ENCODE measurements at places on chromosomes 5 and 9. TPM values are rescaled to one million over a fixed set of nuclear protein-coding genes. Genes with fewer than 3 reads are reported as not detected.

GRCh38 chr5:108942701-108943100 lies 195.0 kb downstream of the FER start:
- DNase-seq, result no peak
- no peaks in the 10 kb centered on the region for H3K36me3 ChIP-seq
- H3K27me3 ChIP-seq, result no peaks in the 10 kb centered on the region
- no peaks in the 10 kb centered on the region for H3K4me1 ChIP-seq
- no peak overlapping the region for H3K4me3 ChIP-seq

- peaks cover 3% of the 10 kb centered on the region for H3K4me1 ChIP-seq
- DNase-seq, result no peak
- H3K4me3 ChIP-seq, result no peak overlapping the region
- no peaks in the 10 kb centered on the region for H3K27me3 ChIP-seq
- no peak overlapping the region for H3K27ac ChIP-seq
Measured at GRCh38 chr5:160463227-160463626, 41.6 kb downstream of the PTTG1 start.

DNA sequence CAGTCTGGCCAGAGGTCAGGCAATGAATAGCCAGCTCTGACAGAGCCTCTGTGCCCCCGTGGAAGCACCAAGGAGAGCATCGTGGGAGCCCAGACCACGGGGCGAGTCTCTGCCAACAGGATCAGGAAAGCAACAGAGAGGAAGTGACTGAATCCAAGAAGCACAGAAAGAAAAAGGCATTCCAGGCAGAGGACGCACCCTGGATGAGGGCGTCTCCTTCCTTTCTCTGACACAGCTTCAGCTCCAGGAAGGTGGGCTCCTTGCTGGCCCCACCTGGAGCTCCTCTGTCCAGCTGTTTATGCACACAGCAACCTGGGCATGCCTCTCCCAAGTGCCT lies 16.6 kb downstream of the HK3 start:
- H3K36me3 ChIP-seq, result no peaks in the 10 kb centered on the region
- H3K4me3 ChIP-seq, result no peak overlapping the region
- no peaks in the 10 kb centered on the region for H3K4me1 ChIP-seq
- no peak overlapping the region for H3K27ac ChIP-seq

GRCh38 chr5:79189439-79190234 lies 46.3 kb upstream of the JMY start:
- DNase-seq, result no peak
- no peak overlapping the region for H3K27ac ChIP-seq
- no peaks in the 10 kb centered on the region for H3K27me3 ChIP-seq
- no peak overlapping the region for H3K4me3 ChIP-seq

- DNase-seq, result no peak
- H3K36me3 ChIP-seq, result no peaks in the 10 kb centered on the region
- H3K27me3 ChIP-seq, result no peaks in the 10 kb centered on the region
- peaks cover 1% of the 10 kb centered on the region for H3K4me1 ChIP-seq
Measured at GRCh38 chr5:54217826-54218503, 92.4 kb downstream of the ARL15 start.

GRCh38 chr9:122370869-122371755 lies at the start of gene PTGS1:
PTGS1 (plus strand) TSS chr9:122371024; CDS start chr9:122371085, 61 bp downstream.
- H3K4me3 ChIP-seq, result no peak within 1 kb of the TSS
- H3K4me1 ChIP-seq, result no peaks in the 10 kb centered on the region
- no peak within 1 kb of the TSS for H3K27ac ChIP-seq
- H3K36me3 ChIP-seq, result no peaks in the 10 kb centered on the region

- H3K27me3 ChIP-seq, result no peaks in the 10 kb centered on the region
- H3K4me3 ChIP-seq, result no peak overlapping the region
- H3K27ac ChIP-seq, result no peak overlapping the region
- peak; percentile 26 for DNase-seq
Measured at GRCh38 chr9:124778575-124779367, 1.8 kb downstream of the OLFML2A start.

C9orf153 gene
- 1.4 TPM for total RNA-seq

SLCO4C1 gene
- 0.39 TPM for total RNA-seq

PRRC1 gene
- total RNA-seq, result 47.9 TPM

GABRA1 gene
- total RNA-seq, result not detected

Data from aorta (tissue), 5 donors.